Muscle of back (tissue), 13 donors: ENCODE measurements at places on chromosomes 5 and 9. TPM values are rescaled to one million over a fixed set of nuclear protein-coding genes. Genes with fewer than 3 reads are reported as not detected.

The RIOK2 gene
- polyA plus RNA-seq: 39.0 TPM

The SWI5 gene
- polyA plus RNA-seq: 23.9 TPM

The CDH12 gene
- 1.8 TPM for polyA plus RNA-seq

The CBY3 gene
- polyA plus RNA-seq: 0.62 TPM

The SCGB3A2 gene
- polyA plus RNA-seq: not detected

The TTC23L gene
- polyA plus RNA-seq: 0.17 TPM

The SPATA31A3 gene
- polyA plus RNA-seq: not detected

The C9orf153 gene
- polyA plus RNA-seq: not detected

The TMC1 gene
- polyA plus RNA-seq: 0.53 TPM

DNA sequence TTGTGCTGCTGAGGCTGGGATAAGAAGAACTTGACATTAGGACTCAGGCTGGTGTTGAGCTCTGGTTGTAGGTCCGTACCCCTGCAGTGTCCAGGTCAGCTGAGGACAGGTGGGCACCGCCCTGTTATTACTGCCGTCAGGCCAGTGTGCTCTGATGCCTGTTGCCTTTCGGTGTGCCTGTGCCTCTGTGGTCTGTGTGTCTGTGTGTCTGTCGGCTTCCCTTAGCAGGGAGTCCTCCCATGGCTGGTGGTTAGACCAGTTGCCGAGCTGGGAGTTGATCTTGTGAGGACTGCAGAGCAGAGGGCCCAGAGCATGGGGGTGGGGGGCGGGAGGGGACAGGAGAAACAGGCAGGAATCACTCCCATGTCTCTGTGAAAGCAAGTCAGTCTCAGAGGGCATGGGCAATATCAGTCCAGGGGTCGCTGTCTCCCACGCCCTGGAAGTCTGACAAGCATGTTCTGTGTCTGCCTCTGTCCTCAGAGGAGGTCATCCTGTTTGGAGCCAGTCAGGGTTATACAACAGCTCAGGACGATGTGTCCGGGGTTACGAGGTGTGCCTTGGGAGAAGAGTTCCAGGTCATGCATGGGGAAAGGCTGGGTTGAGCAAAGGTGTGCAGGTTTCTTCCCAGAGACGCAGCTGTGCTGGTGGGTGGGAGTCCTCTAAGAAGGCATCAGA is 67.3 kb upstream of the GARNL3 start:
- no peak for DNase-seq

- DNase-seq: peak; percentile 78
Measured at GRCh38 chr5:157476702-157477408, 16.8 kb downstream of the NIPAL4 start.

GRCh38 chr9:126420135-126420534 is 93.5 kb downstream of the MVB12B start:
- no peak for DNase-seq

GRCh38 chr9:90060256-90060655 is 455.4 kb downstream of the GADD45G start:
- DNase-seq: no peak

GRCh38 chr5:73135021-73135420 is 14.6 kb downstream of the TMEM171 start:
- DNase-seq: no peak

- DNase-seq: peak; percentile 67
Measured at GRCh38 chr5:147445917-147446316, 64.0 kb downstream of the DPYSL3 start.

- no peak for DNase-seq
Measured at GRCh38 chr9:131273146-131273855, 3.0 kb downstream of the FAM78A start.

DNA sequence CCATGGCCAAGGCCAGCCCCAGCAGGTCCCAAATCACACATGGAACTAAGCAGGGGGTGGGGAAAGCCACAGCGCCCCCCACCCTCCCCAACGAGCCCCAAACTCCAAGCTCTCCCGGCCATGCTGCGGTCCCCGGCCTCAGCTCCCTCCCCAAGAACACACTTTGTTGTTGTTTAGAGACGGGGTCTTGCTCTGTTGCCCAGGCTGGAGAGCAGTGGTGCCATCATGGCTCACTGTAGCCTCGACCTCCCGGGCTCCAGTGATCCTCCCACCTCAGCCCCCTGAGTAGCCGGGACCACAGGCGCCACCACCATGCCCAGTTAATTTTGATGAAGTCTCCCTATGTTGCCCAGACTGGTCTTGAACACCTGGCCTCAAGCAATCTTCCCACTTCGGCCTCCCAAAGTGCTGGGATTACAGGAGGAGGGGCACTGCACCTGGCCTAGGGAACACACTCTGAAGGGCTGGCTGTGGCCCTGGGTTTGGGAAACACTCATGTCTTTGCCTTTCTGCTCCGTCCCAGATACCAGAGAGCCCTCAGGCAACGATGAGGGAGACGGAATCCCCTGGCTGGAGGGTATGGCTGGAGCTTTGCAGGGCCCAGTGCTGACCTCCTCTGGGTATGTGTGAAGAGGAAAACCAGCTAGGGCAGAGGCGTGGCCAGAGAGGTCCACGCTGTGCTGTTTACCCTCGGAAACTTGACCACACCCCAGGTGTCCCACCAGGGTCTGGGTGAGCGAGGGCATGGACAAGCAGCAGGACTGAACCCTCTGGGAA is 53.2 kb upstream of the UBAC1 start:
- no peak for DNase-seq

DNA sequence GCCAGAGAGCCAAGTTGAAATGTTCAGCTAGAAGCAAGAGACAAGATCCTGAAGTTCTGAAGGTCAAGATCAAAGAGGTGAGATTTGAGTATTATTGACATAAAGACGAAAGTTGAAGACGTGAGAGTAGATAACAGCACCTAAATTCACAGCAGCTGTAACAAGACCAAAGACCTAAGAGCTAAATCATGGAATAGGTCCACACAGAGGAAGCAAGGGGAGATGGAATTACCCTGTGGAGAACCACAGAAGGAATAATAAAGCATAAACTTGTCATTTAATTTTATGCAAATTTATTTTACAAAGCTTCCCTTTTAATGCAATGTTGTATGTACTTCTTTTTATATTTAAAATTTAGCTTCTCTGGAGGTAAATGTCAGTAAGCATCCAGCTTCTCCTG is 523.7 kb downstream of the NR2F1-AS1 start:
- no peak for DNase-seq

GRCh38 chr9:96148634-96149532 is 153.1 kb downstream of the HSD17B3 start:
- DNase-seq: no peak

DNA sequence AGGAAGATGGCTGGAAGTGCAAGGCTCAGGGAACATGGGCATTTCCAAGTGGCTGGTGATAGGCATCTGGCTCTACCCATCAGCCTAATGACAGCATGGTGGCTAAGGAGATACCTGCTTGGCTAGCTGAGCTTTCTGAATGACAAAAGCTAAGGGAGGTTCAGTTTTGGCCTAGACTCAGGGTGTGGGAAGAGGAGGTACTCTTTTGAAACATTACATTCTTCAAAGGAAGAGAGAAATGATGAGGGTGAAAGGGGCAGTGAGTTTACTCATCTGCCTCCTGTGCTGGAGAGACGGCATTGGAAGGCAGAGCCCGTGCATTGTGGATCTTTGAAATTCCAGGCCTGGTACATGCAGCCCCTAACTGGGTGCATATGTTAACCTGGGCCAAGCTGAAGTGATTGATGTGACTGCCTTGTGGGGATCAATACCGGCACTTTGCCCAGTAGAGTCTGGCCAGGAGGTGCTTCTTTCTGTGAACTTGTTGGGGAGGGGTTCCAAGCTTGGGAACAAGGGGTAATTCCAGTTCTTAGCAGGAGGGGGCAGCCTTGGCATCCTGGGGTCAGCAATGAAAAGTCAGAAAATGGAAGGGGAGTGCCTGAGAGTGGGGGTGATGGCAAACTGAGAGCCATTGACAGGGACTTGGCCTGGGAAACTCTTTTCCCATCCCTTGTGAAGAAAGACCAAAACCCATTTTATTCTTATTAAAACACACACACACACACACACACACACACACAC is 108.6 kb downstream of the ACER2 start:
- DNase-seq: no peak

DNA sequence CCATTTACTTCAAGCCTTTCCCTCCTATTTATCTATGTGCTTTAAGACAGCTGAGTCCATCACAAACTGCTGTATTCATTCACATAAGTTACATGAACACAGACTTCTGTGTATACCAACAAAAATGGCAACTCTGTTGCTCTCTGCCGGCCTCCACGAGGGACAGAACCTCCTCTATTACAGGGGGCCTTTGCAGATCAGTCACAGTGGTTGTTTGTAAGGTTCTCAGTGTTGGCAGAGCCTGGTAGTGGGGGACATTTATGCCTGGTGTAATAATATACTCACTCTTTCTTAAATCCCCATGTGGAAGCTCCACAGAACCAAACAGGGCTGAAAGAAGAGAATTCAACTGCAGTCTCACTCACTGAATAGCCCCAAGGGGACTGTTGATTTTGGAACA is 76.5 kb downstream of the SLC1A1 start:
- no peak for DNase-seq

DNA sequence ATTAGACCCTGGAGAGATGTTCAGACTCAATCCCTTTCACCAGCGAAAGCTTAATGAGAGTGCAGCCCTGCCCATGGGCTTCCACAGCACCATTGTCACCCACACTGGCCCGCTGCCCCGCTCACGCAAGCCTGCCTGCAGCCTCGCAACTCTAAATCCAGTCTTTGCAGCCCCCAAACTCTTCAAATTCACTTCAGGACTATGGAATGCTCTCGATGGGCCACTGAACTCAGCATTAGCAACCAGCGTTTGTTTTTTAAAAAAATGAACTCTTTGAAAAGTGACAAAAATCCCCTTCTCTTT is 17.1 kb downstream of the DCANP1 start:
- no peak for DNase-seq

- no peak for DNase-seq
Measured at GRCh38 chr9:105859428-105860091, 165.2 kb downstream of the TMEM38B start.

- no peak for DNase-seq
Measured at GRCh38 chr5:7638456-7638855, 212.5 kb downstream of the CFAP90 start.

- DNase-seq: no peak
Measured at GRCh38 chr9:3909966-3910650, 384.3 kb upstream of the RFX3 start.

- peak; percentile 76 for DNase-seq
Measured at GRCh38 chr5:167723254-167723871, 568.1 kb upstream of the WWC1 start.

DNA sequence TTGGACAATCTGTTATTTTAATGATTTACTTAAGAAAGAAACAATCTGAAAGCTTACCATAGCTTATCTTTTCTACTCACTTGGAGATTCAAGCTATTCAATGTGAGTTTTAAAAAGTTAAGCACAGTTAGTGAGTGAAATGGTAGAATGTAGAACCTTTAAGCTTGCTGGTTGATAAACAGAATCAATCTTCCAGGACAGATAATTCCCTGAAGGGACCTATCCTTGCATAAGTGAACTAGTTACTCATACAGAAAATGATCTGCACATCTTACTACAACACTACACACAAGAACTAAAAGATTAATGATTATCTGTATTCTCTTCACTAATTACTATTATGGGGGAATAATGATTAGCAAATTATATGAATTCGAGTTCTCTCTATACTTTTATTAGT is 165.6 kb downstream of the PALM2AKAP2 start:
- no peak for DNase-seq

DNA sequence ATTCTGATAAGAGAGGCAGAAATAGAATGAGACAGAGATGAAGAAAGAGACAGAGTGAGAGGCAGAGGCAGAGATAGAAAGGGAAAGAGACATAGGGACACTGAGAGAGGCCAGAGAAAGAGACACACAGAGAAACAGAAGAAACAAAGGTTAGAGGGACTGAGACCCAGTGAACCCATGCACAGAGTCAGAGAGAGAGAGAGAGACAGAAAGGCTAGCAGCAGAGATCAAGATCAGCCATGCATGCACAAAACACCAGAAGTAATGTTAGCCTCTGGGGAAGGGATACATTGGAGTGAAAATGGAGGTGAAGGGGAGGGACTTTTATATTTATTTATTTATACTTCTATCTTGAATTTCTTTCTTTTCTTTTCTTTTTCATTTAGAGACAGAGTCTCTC is 14.1 kb upstream of the SPARC start:
- DNase-seq: peak; percentile 30

DNA sequence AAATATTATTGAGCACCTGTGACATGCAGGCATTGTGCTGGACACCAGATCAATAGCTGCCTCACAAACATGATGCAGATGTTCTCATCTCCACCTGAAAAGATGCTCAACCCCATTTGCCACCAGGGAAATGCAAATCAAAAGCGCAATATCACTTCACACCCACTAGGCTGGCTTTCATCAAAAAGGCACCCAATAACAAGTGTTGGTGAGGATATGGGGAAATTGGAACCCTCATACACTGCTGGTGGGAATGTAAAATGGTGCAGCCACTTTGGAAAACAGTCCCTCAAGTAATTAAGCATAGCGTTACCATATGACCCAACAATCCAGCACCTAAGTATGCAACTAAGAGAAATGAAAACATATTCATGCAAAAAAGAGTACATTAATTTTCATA is 24.7 kb downstream of the FGF1 start:
- DNase-seq: no peak

GRCh38 chr9:38088006-38088925 is 19.2 kb upstream of the SHB start:
- DNase-seq: no peak

DNA sequence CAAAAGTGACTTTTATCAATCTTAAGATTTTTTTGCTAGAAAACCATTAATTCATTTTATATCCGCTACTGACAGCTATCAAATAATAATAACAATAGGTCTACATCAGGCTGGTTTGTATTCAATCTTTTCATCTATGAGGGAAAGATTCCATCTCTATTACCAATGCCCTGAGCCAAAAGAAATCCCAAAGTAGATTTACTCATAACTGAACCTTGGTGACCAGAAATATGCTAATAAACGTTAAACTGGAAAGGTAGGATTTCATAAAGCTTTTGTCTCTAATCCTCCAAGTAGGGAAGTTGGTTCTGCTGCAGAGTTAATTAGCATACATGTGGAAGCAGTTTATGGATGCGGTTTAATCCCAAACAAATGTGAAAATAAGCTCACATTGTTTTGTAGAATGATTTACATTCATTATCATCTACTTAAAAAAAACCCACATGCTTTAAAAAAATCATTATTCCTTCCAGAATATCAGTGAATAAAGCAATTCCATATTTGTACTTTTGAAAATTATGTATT is 715.5 kb downstream of the CETN3 start:
- DNase-seq: no peak
